CD4-positive, CD25-positive, alpha-beta regulatory T cell (primary cell): ENCODE measurements at places on chromosomes 6 and 20.

DNA sequence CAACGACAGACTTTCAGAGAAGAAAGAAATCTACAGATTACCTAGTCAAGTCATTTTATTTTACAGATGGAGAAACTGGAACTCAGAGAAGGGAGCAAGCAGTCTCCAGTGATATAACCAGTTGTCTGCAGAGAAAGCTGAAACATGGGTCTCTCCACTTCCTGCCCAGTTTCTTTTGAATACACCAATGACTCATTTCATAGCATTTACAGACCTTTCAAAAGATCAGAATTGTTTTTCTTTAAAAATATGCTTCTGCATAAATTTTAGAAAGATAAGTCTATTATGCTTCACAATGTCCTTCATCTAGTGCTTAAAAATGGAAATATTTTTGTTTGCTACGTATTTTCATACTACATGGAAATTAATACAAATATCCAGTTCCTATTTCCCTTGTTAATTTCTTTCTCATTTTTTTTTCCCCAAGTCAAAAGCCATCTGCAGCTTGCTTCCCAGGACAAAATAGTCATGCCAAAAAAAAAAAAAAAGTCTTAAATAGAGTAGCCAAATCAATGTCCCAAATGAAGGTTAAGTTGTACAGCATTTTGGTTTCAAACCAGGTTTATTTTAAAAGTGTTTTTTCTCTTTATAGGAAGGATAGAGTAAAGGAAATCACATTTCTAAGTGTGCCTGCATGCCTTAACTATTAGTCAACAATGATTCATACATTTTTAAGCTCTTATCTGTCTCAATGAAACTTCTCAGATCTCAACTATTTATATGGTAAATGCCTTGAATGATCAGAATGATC is 36.9 kb downstream of the ARHGAP18 start:
- peak; percentile 49 for DNase-seq

- DNase-seq = no peak
These were observed 150.3 kb downstream of the PTPRK start for GRCh38 chr6:128370072-128370471.

- DNase-seq = no peak
These were observed 86.0 kb upstream of the BHLHE23 start for GRCh38 chr20:63092660-63093215.

DNA sequence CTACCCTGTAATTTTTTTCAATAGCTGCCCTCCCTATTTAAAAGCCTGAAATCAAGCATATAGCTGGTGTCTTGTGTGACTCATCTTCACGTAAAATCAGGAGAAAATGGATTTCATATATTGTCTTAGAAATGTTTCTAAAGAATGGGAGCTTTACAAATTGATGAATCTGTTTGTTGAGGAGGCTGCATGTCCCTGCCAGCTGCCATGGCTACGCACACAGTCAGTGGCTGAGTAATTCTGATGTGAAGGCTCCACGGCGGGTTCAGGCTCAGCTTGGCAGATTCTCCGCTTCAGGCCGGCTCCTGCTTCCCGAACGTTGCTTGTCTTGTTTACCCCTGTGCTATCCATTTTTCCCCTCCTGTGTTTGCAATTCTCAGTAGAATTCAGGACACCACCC is 82.8 kb downstream of the CCDC170 start:
- no peak for DNase-seq

DNA sequence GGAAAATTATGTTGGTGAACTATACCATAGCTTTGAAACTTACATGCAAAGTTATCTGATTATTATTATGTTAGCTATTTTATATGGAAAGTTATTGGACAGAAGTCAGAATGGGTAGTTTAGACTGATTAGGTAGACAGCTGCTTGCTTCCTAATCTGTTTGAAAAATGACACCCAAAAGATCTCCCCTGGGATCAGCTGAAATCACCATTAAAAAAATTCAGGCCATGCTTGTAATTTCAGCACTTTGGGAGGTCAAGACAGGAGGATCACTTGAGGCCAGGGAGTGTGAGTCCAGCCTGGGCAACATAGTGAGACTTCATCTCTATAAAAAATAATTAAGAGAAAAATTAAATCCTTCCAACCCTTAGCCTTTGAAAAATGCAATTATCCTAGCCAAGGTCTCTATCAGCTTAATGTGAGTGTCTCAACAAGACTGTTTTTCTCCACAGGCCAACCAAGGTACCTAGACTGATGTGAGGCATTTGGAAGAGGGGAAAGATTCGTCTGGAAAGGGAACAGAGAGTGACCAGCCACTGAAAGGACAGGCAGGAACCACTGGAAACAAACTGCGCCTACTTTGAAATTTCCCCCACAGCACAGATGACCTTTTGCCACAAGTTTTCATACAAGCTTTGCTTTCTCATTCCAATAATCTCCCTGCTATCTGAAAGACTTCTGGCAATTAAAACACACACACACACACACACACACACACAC is 232.3 kb downstream of the GMPR start:
- DNase-seq = no peak

- no peak for DNase-seq
These were observed 45.9 kb downstream of the TRIM38 start for GRCh38 chr6:26008470-26008869.

GRCh38 chr6:66849843-66850242 is 1142.8 kb upstream of the EYS start:
- no peak for DNase-seq

- no peak for DNase-seq
These were observed 174.7 kb downstream of the OTOR start for GRCh38 chr20:16922834-16923233.

DNA sequence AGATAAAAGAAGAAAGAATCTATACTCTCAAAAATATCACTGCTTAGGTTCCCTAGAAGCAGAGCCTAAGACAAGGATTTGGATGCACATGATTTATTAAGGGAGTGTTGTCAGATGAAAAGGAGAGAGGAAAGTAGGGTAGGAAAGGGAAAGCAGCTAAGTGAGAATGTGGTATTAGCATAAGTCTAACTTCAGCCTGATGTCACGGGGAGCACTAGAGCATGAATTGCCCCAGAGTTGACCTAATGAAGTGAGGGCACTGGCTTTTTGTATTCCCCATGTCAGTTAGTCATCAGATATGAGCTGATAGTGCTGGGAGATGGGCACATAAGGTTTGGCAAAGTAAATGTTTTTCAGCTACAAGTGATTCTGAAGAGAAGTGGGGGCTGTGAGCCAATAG is 129.0 kb upstream of the THEMIS start:
- DNase-seq = no peak

DNA sequence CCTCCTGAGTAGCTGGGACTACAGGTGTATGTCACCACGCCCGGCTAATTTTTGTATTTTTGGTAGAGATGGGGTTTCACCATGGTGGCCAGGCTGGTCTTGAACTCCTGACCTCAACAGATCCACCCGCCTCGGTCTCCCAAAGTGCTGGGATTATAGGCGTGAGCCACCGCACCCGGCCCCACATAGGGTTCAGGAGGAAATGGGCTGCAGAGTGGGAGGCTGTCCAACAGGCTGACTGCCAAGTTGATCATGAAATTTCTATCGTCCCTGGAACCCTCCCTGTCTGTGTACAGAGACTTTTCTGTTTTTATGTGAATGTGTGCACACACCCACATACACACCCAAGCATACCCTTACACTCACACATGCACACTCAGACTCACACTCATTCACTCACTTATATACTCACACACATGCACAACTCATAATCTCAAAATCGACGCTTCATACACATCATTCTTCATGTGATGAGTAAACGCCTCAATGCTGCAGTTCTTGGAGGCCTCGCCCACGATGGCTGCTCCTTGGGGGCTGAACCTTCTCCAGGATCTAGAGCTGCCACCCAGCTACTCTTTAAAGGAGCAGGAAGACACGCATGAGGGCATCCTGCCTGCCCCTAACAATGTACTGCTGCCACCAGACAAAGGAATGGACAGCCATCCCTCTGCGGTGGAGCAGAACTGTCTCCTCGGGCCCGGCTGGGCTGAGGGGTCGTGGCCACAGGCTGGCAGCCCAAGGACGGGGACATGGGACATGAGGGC is 35.6 kb downstream of the SUN5 start:
- DNase-seq = no peak

DNA sequence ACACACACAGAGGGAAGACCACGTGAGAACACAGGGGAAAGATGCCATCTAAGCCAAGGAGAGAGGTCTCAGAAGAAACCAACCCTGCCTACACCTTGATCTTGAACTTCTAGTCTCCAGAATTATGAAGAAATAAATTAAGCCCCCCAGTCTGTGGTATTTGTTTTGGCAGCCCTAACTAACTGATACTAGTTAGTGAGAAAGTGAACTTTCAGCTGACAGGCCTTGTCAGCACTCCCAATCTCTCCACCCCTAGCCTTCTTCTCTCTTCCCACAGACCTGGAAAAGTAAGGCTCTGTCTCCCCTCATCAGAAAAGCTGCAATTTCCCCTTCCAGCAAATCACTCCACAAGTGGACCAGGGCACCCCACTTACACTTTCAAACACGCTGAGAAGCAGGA is 108.6 kb upstream of the CDYL start:
- no peak for DNase-seq

- DNase-seq = no peak
These were observed 90.2 kb upstream of the QKI start for GRCh38 chr6:163324326-163324687.

- peak; percentile 15 for DNase-seq
These were observed 32.5 kb upstream of the TMEM244 start for GRCh38 chr6:129893640-129894039.

DNA sequence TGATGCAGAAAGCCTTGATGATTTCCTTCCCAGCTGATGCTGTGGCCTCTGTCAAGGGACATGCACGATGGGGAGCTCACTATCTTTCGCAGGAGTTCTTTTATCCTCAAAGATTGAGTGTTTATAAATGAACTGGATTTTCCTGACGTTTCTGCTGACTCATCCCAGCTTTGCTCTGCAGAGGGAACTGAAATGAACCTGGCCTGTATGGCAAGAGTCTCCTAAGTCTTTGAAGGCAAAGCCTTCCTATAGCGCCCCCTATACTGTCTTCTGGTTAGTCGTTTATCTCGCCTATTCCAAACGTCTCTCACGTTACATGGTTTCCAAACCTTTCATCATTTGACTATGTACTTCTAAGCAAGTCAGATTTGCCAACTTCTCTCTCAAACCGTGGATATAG is 565.3 kb downstream of the KIF16B start:
- DNase-seq = no peak

- DNase-seq = no peak
These were observed 26.4 kb downstream of the GABRR1 start for GRCh38 chr6:89190741-89191140.

- DNase-seq = no peak
These were observed 19.9 kb downstream of the PFDN4 start for GRCh38 chr20:54227751-54228150.

DNA sequence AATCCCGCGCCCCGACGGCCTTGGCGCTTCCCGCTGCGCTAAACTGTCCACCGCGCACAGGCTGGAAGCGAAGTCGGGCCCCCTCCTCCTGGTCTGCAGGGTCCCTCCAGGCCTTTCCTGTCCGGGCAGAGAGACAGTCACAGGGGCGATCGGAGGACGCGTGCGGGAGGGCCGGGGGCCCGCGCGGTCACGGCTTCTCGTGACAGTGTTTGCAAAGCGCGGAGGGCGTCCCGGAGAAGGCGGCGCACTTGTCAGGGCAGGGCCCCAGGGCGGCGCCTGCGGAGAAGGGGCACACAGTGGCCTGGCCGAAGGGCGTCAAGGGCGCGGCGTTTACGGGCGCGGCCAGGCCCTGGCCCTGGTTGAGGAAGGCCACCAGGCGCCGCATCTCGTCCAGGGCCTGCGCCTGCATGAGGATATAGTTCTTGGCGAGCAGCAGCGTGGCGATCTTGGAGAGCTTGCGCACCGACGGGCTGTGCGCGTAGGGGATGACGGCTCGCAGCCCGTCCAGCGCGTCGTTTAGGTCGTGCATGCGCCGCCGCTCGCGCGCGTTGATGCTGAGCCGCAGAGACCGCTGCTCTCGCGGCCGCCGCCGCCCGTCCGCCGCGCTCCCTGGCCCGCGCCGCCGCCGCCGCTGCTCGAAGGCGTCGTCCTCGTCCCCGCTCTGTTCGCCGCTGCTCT is 763 bp downstream of the BHLHE23 start:
- DNase-seq = peak; percentile 27

DNA sequence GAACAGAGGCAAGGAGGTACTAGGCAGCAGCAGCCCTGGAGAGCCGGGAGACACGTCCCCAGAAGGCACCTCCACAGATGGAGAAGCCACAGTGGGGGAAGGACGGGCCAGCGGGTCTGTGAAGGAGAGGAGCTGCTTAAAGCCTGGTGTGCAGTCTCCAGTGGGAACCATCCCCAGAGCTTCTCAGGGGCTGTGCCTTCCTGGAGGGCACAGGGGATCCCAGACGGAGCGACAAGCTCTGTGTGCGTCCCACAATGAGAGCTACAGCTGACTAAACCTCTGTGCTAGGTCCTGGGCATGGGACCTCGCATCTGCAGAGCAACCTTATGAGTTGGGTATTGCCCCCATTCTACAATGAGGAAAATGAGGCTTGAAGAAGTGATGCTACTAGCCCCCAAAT is 50.7 kb downstream of the EZR start:
- DNase-seq = no peak

GRCh38 chr20:46831633-46832011 is 63.0 kb upstream of the EYA2 start:
- no peak for DNase-seq

- DNase-seq = no peak
These were observed 479.4 kb upstream of the SLC35B3 start for GRCh38 chr6:8914700-8915099.

DNA sequence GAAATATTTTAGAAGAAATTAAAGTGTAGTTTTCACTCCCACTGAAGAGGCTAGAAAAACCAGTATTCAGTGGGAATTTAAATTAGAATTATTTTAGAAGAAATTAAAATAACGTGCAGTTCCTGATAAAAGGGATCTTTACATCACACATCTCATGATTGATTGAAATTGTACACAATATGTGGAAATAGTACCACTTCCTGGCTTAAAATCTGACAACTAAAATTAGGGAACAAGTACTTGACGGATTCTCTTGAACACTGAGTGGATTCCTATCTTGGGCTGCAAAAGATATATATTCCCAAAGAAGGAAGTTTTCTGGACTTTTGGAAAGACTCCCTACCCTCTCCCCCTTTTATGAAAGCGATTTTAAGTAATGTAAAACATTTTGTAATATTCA is 14.6 kb upstream of the MTCL3 start:
- no peak for DNase-seq

DNA sequence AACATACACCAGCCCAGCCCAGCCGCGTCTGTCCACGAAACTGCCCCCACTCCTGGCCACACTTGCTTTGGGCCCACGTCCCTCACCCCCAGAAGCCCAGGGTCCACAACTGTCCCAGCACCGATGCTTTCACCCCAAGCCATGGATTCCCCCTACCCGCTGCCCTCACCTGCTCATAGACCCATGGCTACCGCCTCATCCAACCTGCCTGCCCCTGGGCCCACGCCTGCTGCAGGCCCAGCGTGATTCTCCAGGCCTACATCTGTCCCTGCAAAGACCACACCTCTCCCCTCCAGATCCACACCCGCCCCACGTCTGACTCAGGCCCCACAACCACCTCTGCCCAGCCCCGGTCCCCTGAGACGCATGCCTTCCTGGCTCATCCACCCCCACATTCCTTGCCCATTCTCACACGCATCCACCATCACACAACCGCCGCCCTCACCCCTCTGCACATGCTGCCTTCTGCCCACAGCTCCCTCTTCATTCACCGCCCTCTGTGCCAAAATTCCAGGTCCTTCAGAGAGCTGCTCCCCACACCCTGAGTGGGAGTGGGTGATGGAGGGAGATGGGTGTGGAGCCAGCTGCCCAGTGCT is 86.7 kb downstream of the GRM4 start:
- no peak for DNase-seq

GRCh38 chr6:167565884-167566599 is 241.2 kb downstream of the TTLL2 start:
- no peak for DNase-seq
